ENCODE measurements at places on chromosomes 7 and 10.

DNA sequence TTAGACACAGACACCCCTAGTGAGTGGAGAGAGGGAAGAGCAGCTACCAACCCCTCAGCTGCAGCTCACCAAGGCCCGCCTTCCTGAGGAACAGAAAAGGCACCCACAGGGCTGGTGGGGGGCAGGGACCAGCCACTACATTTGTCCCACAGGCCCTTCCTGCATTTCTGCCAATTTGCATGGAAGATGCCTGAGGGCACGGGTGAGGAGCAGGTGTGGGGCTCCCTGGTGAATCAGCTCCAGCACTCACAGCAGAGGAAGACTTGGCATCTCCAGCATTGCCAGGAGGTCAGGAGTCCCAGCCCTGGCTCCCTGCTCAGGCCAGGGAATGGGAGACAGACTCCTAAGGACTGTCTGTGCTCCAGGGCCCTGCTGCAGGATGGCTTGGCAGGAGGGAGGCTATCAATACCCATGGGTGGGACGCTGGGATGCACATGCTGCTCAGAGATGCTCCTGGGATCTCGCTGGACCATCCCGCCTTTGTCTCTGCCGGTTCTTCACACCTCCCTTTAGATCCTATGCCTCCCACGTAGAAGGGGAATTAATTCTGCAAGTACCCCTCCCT lies 109.7 kb downstream of the SLIT1 start:
- no peak for DNase-seq

GRCh38 chr7:132108563-132108962 lies 467.7 kb downstream of the PLXNA4 start:
- DNase-seq = no peak

- no peak for DNase-seq
These were observed 116.9 kb downstream of the NRBF2 start for GRCh38 chr10:63250032-63250431.

GRCh38 chr7:132270517-132270916 lies 305.8 kb downstream of the PLXNA4 start:
- DNase-seq = no peak

- no peak for DNase-seq
These were observed 28.8 kb downstream of the ZSCAN25 start for GRCh38 chr7:99645590-99645989.

DNA sequence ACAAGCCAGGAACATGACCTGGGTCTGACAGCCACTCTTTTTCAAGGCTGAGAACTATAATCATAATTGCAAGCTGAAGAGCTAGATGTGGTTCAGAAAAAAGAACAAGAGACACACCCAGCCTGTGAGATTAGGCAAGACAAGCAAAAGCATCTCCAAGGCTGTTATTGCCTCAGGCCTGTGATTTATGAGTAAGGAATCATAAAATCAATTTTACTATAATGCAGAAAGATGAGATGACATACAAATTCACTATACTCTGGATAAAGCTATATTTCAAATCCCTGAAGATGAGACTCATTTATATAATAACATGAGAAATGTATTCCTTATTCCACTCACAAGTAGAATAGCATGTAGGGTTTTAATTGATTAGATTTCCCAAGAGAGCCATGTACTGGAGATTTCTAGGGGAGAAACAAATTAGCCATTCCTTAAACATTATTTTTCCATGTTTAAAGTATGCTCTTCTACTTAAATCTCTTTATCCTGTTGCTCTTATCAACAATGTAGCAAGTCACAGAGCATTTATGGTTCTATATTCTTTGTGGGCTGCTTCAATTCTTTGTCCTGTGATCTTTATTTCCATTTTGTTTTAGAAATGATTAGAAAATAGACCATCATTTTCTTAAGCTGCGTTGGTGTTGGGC lies 47.4 kb downstream of the FHIP2A start:
- no peak for DNase-seq

DNA sequence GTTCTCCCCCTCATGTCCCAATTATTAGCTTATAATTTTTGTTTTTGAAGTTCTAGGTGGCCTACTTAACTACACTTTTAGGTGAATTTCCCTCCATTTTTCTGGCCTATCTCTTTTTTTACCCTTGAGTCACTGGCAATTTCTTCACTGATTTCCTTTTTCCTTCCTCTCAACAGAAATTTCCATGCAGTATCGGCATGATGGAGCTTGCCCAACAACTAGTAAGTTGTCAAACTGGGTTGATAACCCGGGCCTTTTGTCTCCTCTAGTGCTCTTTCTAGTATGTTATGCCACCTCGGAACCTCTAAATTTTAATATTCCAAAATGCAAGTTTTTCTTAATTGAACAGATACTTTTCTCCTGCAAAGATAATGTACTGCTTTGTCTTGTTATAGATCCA lies 147.1 kb downstream of the MLLT10 start:
- no peak for DNase-seq

- no peak for DNase-seq
These were observed 30.9 kb downstream of the ANKRD16 start for GRCh38 chr10:5858811-5859210.

GRCh38 chr7:41918597-41918996 lies 215.7 kb upstream of the INHBA start:
- no peak for DNase-seq

DNA sequence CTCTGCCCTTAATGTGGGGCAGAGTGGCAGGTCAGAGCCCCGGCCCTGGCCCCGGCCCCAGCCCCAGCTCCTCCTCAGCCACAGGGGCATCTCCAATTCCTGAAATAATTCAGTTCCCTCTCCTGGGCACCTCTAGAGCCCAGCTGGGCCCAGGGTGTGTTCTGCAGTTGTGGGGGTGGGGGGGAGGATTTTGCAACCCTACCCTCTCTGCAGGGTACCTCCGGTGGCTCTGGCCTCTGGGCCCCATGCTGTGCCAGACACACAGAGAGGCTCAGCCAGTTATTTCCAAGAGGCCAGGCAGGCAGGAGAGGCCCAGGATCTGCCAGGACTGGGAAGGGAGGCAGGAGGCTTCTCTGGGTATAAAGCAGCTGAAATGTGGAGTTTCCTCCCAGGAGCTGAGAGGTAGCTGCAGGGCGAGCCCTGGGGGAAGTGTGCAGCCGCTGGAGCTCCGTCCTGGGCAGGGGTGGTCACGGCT lies 47.9 kb downstream of the PWWP2B start:
- DNase-seq = no peak

GRCh38 chr7:1599640-1600395 lies 30.0 kb upstream of the PSMG3 start:
- DNase-seq = no peak

DNA sequence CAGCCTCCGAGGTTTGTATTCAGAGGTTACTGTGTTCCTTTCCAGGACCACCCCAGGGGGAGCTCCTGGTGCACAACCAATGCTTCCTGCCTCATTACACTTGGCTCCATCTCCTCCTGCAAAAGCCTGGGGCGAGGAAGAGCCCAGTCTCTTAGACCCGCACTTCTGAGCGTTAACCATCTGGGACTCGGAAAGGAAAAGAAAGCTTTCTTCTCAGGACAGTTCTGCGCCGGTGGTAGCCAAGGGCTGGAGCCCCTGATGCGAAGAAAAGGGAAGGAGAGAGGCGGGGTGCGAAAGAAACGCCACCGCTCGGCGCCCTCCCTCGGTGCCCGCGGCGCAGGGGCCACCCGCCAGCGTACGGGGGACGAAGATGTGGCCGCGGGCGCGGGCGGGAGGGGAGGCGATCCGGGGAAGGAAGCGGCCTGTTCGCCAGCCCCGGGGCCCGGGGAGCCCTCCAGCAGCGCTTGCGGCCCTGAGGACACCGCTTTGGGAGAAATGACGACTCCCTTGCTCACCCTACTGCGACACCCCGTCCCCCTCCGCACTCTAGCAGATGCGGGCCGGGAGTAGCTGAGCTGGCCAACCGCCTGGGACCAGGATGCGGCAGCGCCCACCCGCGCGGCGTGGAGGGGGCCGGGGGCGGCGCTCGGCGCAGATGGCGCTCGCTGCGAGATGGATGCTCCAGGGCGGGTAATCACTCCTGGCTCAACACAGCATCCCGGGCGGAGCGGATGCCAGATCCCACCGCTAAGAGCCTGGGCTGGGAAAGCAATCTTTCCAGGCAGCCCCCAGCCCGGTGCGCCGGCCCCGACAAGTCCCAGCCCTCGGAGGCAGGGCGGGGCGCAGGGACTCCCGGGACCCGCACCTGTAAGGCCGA lies 1.3 kb downstream of the NRCAM start:
- DNase-seq = peak; percentile 59

DNA sequence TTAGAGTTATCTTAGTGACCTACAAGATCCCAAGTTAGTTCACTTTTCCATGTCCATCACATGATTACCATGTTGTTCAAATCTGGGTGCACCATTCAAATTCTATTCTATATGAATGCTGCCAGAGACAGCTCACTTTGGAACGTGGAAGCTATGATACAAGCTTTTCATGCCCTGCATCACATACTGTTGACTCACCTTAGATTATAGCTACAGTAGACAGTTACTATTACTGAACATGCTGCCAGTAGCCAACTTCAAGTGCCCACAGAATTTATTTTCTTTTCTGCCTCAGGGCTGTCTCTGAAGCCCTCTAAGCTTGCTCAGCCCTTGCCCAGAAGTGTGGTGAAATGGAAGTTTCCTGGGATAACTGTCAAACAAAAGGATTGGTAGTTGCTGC lies 231.1 kb downstream of the GPR158 start:
- DNase-seq = no peak

DNA sequence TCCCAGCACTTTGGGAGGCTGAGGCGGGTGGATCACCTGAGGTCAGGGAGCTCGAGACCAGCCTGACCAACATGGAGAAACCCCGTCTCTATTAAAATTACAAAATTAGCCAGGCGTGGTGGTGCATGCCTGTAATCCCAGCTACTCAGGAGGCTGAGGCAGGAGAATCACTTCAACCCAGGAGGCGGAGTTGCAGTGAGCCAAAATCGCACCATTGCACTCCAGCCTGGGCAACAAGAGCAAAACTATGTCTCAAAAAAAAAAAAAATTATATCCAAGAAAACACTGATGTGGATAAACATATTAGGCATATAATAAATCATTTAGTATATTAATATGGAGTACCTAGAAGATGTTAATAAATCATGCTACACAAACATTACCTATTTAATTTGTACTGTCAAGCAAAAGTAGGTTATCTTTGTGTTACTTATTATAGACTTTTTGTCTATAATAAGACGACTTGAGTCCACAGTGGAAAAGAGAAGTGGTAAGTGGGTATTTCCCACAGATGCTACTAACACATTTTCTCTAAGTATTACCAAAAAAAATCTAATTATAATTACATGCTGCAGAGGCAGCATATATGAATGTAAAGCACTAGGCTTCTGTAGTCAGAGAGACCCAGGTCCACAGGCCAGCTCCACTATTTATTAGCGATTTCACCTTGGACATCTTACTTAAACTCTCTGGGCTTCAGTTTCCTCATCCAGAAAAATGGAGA lies 34.5 kb downstream of the DNMBP start:
- peak; percentile 39 for DNase-seq

- no peak for DNase-seq
These were observed 316.5 kb upstream of the IMMP2L start for GRCh38 chr7:111878785-111879184.

- peak; percentile 55 for DNase-seq
These were observed 17.7 kb downstream of the CLIP2 start for GRCh38 chr7:74306730-74307469.

GRCh38 chr7:98840722-98841121 lies 29.1 kb downstream of the TMEM130 start:
- DNase-seq = no peak

GRCh38 chr7:158948376-158948775 lies 92.0 kb downstream of the DYNC2I1 start:
- DNase-seq = no peak

GRCh38 chr7:94975336-94975735 lies 67.9 kb downstream of the PPP1R9A start:
- no peak for DNase-seq

DNA sequence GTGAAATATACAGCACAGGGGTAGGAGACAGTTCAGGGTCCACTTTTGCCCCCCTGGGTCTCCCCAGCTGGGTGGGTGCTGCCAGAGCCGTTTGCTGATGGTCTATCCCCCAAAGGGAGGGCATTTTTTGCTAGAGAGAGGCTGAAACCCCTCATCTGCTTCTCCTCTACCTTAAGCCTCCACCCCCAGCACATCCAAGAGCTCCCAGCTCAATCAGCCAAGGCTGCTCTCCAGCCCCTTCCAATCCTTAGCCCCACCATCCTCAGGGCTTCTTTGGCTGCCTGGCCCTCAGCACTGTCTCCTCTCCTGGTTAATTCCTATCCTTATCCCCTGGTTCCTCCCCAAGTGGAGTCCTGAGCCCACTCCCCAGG lies 153.1 kb downstream of the AOAH start:
- DNase-seq = no peak

DNA sequence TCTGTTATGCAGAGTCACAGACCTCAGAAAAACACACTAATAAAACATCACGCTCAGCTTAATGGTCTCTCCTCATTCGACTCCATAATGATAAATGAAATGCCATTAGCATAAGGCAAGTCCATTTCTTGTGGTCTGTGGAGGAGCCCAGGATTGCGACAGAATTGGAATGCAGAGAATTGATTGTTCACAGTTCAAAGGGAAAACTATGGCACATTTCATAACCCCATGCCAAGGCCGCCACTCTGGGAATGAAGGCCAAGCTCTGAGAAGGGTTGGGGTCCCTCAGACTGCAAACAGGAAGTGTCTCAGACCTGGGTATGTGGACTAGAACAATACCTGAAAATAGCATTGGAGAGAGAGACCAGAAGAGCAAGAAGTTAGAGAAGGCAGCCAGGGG lies 398.9 kb downstream of the ADRA2A start:
- DNase-seq = no peak
